Skin of body (tissue), 3 donors: ENCODE measurements at places on chromosomes 1 and 21. TPM values are rescaled to one million over a fixed set of nuclear protein-coding genes. Genes with fewer than 3 reads are reported as not detected.

GRCh38 chr1:24896596-24897262 lies 33.3 kb downstream of the RUNX3 start:
- no peak for DNase-seq

DNA sequence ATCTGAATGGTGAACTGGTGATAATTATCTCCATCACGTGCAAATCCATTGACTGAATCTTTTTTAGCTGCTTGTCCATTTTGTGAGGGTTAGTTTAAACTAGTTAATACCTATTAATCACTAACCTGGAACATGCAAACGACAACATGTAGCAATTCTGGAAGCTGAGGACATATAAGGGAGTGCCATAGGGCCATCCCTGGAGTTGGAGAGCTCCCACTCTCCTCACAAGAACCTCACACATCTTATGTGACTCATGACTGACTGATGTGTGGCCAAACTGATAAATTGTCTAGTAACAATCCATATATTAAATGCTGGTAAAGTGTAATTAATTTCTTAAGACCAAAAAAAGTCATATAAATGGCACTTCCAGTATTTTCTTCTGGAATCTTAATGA lies 62.9 kb upstream of the HOOK1 start:
- no peak for DNase-seq

- DNase-seq, result no peak
Observed at GRCh38 chr1:117112047-117112717, 9.4 kb downstream of the TRIM45 start.

DNA sequence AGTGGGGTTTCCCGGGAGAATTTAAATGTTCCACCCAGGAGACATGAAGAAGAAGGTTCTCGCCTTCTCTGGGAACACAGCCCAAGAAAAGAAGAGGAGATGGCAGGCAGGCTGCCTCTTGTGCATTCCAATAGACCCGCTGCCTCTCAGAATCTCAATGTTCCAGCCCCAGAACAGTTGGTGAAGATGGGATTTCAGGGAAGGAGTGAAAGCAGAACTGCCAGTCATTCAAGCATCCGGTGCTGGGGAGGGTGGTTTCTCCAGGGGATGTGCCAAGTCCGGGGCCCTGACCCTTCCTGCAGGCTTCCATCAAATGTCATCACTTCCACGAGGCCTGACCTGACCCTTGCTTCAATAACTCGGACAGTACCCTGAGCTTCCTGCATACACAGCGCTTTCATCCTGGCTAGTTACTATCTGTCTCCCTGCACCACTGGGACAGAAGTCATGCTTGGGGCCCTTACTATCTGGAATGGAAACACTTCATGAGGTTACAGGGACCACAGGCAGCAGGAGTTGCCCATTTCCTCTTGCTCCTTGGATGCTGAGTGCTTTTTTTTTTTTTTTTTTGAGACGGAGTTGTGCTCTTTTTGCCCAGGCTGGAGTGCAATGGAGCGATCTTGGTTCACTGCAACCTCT lies 386.6 kb upstream of the POU3F1 start:
- no peak for DNase-seq

KRTAP19-1 gene
- 11.4 TPM for total RNA-seq
